Right renal pelvis (tissue), 4 donors: ENCODE measurements at places on chromosomes 13 and 19.

- DNase-seq = no peak
Measured at GRCh38 chr13:85698256-85698655, 101.0 kb downstream of the SLITRK6 start.

- DNase-seq = no peak
Measured at GRCh38 chr13:95714142-95714832, 37.3 kb downstream of the DNAJC3 start.

GRCh38 chr19:8488365-8488764, 14.1 kb downstream of the PRAM1 start:
- no peak for DNase-seq

DNA sequence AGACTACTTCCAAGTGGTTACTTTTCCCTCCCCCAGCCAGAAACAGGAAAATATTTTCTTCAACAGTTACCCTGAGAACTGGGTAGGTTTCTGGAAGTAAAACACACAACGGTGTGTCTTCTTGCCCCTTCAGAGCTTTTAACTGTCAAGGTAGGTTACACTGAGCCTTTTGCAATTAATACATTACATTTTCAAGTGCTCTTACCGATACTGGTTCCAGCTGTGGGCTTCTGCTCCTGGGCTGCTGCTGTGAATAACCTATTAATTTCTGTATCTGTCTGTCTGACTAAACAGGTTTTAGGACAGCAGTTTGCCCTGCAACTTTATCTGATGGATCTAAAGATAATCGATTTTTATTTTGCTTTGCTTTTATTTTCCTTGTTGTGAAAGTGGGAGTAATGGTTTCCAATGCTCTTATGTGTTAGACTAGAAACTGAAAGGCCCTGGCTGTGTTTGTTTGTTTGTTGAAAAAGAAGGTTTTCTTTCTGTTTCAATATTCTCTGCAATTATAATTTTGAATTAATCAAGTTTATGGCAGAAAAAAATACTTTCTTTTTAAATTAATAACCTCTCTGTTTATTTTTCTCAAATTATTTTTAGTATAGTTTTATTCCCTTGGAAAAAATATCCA, 196.7 kb upstream of the SLITRK6 start:
- no peak for DNase-seq
